Naive B cell (primary cell): ENCODE measurements at places on chromosomes 1 and 21. TPM values are rescaled to one million over a fixed set of nuclear protein-coding genes. Genes with fewer than 3 reads are reported as not detected.

Gene USH2A
- not detected for polyA plus RNA-seq

Gene LCE1C
- polyA plus RNA-seq: not detected

Gene IVL
- polyA plus RNA-seq: not detected

Gene ESPN
- polyA plus RNA-seq: not detected

Gene CFHR3
- polyA plus RNA-seq: not detected

Gene TENT5C
- 79.2 TPM for polyA plus RNA-seq

Gene TAS1R3
- polyA plus RNA-seq: 0.28 TPM

Gene NOS1AP
- polyA plus RNA-seq: not detected

Gene TNNI3K
- polyA plus RNA-seq: not detected

Gene RHOU
- polyA plus RNA-seq: not detected

Gene ADSS2
- polyA plus RNA-seq: 19.4 TPM

Gene DEDD
- 41.3 TPM for polyA plus RNA-seq

Gene S100A13
- polyA plus RNA-seq: 2.1 TPM

Gene GADD45A
- polyA plus RNA-seq: 7.7 TPM

Gene RIMS3
- 1.3 TPM for polyA plus RNA-seq

Gene KRTCAP2
- polyA plus RNA-seq: 340 TPM

Gene RNU1-3
- not detected for polyA plus RNA-seq

Gene SYTL1
- polyA plus RNA-seq: 63.3 TPM

Gene EIF4G3
- 29.2 TPM for polyA plus RNA-seq

Gene DNAI4
- polyA plus RNA-seq: 0.40 TPM

Gene SLC35F3
- polyA plus RNA-seq: not detected

Gene LCE1B
- polyA plus RNA-seq: not detected
